ENCODE measurements at places on chromosomes 7 and 10.

GRCh38 chr7:71753956-71754664 lies 622.2 kb downstream of the GALNT17 start:
- DNase-seq: no peak

GRCh38 chr7:26993816-26994810 lies 101.7 kb downstream of the HOXA1 start:
- DNase-seq: no peak

- no peak for DNase-seq
These were observed 59.4 kb upstream of the NAMPT start for GRCh38 chr7:106344211-106344610.

DNA sequence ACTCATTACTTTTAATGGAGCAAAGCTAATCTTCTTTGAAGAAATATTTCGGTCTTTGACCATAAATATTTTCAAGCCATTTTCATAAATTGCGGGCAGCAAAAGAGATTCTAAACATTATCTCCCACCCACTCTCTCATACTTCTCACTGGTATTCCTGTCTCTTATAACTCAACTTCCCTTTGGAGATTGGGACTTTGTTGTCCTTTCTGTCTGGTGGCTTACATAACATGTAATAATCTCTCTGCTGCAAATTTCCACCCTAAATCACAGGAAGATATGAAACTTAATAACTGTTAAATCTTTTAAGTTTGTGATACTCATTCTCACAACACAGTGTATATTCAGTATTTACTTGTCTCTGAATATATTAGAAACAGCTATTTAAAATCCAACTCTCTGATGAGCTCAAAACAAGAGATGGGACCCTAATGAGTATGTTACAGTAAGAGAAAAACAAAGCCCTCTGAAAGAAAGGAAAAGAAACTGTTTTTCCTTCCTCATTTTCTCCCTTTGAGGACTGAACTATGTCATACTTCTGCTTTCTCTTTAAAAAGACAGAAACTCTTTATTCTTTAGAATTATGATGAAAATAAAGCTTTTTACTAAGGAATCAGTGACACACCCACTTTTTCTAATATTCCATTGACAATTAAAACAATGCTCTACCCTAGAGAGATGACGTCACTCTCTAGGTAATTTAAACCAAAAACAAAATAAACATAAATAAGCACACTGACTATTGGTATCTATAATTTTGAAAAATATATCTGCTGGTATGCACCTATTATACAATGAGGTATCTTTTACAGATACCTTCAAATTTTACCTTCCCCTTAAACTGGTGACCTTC lies 14.7 kb downstream of the CALCR start:
- DNase-seq: no peak

DNA sequence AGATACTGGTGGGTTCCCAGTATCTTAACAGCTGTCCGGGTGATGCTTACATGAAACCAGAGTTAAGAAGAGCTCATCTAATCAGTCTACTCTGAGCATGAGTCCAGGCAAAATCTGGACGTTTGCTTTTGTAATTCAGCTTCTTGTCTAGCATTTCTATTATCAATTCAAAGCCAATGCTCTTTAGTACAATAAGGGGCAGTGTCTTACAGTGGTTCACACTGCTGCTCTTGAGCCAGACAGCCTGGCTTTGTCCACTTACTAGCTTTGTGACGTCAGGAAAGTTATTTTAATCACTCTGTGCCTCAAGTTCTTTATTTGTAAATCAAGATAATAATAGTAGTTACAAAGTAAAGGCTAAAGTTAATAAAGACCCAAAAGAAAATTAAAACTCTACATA lies 227.3 kb upstream of the TCF7L2 start:
- DNase-seq: no peak

DNA sequence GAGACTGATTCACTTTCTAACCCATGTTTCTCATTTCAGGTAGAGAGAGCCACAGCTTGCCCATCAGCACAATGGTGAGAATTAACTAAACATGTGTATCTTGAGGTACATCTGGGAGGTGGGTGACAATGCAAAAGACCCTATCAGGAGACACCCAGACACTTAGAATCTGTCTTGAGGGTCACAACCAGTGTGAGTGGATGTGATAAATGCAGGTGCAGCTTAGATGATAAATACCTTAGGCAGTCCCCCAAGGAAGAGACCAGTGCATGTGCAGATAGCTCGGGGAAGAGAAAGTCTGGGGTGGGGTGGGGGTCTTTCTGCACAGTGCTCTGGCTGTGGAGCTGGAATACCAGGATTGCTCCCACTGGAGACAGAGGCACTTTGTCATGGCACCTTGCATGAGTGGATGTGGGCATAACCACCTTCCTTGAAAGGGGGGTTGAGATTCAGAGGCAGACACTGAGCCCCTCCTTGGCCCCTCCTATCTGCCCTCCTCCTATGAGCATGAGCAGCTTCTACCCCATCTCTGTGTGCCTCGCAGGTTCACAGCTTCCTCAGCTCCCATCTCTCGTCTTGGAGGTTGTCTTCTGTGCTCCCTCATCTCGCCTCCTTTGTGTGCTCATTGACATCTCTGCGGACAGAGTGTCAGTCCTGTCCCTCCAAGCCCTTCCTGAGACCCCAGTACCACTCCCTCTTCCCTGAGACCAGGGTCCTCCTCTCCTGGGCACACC lies 349.8 kb downstream of the TCERG1L start:
- no peak for DNase-seq

- DNase-seq: no peak
These were observed 71.7 kb downstream of the RAMP3 start for GRCh38 chr7:45229156-45229920.

DNA sequence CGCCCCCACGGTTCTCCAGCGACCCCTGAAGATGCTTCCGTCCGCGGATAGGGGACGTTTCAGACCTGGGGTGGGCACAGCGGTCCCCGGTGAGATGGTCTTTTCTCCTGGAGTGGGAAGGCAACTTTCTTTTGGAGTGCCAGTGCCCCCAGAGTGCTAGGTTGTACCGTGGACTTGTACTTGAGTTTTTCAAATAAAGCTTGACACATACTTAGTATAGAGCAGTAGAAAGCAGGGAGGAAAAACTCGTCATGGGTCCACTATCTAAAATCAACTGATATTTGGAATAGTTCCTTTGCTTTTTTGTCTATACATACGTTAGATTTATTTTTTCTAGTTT lies 28.4 kb downstream of the RBM20 start:
- DNase-seq: no peak

DNA sequence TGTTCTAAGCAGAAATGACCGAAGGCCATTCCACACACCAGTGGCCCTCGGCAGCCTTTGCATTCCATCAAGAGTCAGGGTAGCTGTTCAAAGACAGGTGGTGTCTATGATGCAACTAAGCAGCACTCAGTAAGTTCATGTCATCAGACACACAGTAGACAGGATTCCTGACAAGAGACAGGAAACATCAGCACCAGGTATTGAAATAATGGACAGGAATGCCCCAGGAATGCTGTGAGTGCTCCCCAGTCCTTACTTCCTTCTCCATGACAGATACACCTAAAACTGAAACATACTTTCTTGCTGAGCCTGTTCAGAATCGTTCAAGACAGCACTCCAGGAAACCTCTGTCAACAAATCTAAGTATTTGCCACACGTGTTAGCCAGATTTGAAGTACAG lies 204.4 kb downstream of the TPST1 start:
- DNase-seq: no peak

GRCh38 chr10:72285972-72286521 lies 12.3 kb downstream of the DDIT4 start:
- no peak for DNase-seq

DNA sequence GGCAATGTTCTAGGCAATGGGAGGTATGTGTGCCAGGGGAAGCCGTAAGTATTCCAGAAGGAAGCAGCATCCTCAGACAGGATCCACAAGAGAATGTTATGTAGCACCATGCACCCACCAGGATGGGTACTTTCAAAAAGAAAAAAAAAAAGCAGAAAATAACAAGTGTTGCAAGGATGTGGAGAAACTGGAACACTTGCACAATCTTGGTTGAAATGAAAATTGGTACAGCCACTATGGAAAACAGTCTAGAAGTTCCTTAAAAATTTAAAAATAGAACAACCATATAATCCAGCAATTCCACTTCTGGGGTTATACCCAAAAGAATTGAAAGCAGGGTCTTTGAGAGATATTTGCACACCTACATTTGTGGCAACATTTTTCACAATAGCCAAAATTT lies 20.2 kb downstream of the C10orf71 start:
- no peak for DNase-seq

DNA sequence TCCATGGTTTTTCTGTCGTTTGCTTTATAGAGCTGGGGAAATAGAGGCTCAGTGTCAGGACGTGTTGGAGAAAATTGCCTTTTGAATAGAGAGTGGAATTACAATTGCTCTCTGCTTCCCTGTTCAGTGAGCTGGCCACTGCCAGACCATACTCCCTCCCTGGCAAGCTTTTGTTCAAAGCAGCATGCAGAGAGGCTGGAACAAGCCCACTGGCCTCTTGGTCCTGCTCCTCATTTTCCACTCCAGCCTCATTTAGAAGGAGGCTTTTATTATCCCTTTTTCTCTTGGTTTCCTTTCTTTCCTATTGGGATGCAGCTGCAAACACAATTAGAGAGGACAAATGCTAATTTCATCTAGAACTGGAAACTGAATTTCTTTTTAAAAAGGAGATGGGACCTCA lies 302.2 kb upstream of the PODXL start:
- DNase-seq: no peak

- no peak for DNase-seq
These were observed 33.2 kb upstream of the SMNDC1 start for GRCh38 chr10:110337906-110338305.

DNA sequence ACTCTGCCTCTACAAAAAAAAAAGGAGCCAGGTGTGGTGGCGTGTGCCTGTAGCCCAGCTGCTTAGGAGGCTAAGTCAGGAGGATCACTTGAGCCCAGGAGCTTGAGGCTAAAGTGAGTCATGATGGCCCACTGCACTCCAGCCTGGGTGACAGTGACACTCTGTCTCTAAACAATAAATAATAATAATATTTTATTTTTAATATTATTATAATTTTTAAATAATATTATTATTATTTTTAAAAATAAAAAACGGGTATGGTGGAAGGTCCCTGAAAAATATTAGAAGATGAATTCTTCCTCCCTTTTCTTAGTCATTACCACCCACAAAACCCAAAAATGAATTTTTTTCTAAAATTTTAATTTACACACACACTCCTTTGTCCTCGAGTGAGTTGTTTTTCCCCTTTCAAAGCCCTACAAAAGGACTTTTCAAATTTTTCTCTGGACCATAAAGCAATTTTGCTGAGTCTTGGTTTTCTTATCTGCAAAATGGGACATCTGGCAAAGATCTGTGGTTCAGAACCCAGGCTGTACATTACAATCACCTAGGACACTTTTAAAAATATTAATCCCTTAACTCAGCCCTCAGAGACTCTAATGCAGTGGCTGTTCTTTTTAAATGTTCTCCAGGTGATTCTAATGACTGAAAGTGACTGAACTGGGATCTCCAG lies 174.0 kb upstream of the NEBL start:
- DNase-seq: no peak

All from RPMI8226 (cell line).